Cerebellar nuclear complex (tissue), 1 donor: ENCODE measurements at places on chromosomes 6 and 20.
A peak's percentile ranks its signal among the peaks of the same experiment; 100 is the strongest.

DNA sequence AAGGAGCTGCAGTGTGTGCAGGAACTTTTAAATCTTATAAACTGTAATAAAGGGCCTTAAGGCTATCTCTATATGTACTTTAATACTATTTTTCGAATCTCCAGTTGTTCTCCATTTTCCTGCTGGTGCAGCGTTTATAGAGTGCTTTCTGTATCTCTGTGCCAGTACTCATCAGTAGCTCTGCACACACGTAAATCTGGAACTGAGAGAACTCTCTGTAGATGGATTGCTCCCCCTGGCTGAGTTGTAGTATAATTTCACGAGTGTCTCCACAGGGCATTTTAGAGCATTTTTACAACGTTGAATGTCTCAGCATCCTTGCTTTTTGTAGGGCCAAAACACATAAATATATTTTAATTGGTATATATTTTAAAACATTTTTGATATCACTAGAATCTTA, 256.5 kb downstream of the TRDN start:
- DNase-seq, result no peak

DNA sequence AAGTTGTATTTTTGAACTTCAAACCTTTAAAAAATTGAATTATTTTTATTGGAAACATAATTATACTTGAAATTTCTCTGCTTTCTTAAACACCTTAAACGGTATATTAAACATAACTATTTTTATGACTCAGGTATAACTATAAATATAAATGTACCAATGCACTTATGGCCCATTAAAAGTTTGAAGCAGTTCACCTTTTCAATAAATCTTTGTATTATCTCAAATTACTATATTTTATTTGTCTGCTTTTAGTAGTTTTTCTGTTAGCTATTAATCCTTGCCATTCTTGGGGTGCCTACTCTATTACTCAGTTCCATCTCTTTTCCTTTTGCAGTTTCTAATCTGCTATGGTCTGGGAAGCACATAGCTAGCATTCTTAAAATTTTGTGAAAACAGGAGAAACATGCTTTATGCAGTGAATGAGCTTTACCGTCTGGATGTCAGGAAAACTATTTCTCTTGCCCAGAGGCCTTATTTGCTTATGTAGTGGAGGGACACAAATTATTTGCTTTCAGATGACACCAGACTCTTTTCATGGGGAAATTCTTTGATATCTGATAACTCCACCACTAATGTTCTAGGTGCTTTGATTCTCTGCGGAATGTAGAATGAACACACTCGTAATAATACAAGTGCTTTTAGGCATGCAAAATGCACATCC, 378.9 kb upstream of the CITED2 start:
- no peak for DNase-seq

GRCh38 chr6:84687431-84687830, 77.0 kb downstream of the TBX18 start:
- DNase-seq, result no peak

GRCh38 chr6:34459899-34460593, 5.8 kb upstream of the PACSIN1 start:
- no peak for DNase-seq

- DNase-seq, result no peak
Observed at GRCh38 chr20:8082025-8082424, 50.0 kb upstream of the PLCB1 start.

DNA sequence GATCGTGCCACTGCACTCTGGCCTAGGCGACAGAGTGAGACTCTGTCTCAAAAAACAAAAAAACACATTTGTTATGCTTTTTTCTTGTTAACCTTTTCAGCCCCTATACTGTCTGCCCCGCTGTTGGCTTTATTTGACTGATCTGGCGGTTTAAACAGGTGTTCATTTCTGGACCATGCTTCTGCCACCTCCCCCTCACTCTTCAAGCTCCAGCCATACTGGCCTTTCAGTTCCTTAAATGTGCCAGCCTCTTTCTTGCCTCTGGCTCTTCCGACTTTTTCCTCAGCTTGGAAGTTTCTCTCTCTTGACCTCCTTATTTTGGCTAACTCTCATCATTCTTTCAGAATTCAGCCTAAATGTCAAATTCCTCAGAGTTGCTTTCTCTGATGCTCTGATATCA, 35.2 kb upstream of the TXLNB start:
- DNase-seq, result no peak

DNA sequence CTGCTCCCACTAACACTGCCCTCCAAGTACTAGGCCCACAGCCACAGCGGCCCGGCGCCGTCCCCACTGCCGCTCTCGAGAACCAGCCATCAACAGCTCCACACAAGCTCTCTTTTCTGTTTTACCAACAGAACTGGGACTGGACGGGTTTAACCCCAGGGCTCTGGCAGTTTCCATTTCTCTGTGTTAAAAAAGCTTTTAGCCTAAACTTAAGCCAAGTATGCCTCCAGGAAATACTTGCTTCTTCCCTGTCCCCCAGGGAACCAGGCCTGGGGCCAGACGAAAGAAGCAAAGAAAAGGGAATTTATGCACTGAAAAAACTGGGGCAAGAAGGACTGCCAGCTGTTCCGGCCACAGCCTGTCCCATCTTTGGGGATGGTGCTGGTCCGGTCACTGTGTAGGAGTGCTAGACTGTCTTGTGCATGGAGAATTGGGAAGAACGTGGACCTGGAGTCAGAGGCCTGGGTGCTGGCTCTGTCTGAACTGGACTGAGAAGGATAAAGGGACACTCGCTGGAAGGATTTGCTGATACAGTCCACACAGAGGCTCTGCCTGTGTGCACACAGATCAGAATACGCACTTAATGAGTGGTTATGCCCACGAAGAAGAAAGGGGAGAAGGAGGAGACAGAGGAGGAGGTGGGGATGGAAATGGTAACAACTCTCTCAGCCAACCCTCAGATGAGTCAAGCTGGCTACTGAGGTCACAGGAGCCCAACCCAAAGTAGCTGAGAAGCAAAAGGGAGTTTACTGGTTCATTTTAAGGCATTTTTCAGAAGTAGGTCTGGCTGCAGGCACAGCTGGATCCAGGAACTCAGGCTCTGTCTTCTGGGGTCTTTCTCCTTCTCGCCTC, 254.4 kb upstream of the PMEPA1 start:
- no peak for DNase-seq

DNA sequence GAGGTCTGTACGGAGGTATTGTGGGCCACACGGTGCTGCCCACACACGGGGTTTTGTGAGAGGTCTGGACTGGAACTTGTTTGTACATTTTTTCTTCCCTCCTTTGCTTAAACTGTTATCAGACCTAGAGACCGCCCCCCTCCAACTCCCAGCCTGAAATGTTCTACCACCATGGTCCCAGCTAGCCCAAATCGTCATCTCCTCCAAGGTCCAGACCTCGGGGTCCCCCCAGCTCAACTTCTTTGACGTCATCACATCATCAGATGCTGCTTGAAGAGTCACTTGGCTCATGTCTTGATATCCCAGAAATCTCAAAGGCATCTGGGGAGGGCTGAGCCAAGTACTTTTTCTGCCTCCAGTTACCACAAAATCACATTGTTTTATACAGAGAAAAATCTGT, 2.8 kb upstream of the CCDC170 start:
- no peak for DNase-seq

- no peak for DNase-seq
Observed at GRCh38 chr20:63860325-63861051, 810 bp upstream of the ABHD16B start.

DNA sequence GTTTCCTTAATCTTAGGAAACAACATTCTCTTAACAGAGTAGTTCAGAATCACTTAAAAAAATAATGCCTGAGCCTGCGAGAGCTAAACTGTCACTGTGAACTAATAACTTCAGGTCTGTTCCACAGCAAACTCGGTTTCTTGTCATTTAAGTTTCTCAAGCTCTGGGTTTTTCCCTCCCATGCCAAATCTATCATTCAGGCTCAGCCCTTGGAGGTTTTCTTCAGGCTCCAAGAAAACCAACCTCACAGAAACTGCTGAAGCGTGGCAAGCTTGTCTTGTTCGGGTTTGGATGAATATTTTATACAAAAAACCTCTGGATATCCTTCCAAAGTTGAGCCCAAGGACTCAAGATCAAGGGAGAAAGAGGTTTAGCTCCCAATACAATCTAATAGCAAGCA, 99.7 kb upstream of the SNX9 start:
- no peak for DNase-seq

- DNase-seq, result no peak
Observed at GRCh38 chr6:126030045-126030444, 43.7 kb downstream of the TRMT11 start.

DNA sequence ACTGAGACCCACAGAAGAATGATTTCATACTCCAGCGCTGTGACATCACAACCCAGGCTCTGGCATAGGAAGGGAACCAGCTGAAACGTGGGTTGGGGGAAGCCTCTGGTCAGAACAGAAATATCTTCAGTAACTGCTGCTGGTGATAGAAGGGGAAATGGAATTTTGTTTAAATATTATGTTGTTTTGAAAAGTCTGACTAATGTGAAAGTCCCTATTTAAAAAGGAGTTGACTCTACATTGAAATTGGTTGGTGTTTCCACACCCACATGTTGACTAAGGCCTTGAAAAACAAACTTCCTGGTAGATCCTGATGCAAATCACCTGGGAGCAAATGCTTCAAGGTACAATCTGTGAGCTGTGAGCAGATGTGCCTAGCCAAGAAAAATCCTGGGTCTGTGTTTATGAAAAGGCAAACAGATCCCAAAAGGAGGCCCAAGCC, 24.5 kb upstream of the TCP11 start:
- DNase-seq, result no peak

DNA sequence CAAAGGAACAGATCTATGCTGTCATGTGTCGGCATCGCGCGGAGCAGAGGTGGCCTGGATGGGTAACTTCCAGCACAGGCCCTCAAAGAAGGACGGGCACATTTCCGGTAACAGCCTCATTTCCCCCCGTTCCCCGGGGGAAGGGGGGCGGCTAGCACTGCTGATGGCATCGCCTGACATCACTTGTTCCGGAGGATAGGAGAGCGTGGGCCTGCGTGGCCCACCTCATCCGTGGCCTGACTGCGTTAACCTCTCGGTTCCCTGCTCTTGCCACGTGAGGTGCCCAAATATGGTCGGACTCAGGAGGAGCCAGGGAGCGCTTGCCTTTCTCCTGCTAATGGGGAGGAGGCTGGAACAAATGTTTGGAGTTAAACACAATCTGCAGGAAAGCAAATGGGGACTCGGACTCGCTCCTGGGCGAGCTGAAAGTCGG, at the start of gene AKAP12:
TSS of gene AKAP12 (plus strand) at position 365 of the 433 bp plus-strand sequence. CDS start 596 bp downstream, outside the sequence.
- DNase-seq, result no peak

- DNase-seq, result no peak
Observed at GRCh38 chr20:58923117-58923712, 57.8 kb upstream of the NELFCD start.

DNA sequence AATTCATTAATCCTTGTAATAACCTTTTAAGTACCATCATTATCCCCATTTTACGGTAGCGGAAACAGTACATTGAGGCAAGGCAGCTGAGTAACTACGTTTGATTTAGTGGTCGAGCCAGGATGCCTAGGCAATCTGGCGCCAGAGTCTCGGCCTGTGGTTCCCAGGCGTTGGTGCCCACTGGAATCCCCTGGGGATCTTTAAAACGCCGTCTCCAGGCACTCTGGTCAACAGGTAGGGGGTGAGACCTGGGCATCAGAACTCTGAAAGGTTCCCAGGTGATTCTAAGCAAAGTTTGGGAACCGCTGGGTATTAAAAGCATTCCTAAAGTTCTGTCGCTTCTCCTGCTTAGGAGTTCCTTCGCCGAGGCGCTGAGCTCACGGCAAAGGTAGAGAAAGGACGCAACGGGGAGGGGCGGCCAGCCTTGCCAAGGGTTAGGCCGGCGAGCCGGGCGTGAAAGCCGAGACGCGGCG, 939 bp downstream of the DTNBP1 start:
- DNase-seq, result no peak

DNA sequence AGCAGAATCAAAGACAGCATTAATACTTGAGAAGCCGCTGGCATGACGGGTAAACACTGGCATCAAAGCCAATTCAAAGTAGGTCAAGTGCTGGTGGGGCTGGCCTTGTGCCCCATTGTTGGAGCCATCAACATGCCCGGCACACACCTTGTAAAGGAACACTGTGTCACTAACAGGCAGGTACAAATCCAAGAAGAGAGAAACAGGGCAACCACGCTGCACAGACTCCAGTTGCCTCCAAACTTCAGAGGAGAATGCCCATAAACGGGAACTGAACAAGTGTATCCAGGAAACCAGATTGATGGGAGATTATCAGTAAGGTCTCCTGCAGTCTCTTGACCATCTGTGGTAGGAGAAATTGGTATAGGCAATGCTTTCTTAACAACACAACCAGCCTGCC, 127.0 kb upstream of the STXBP5 start:
- DNase-seq, result peak; percentile 75

- DNase-seq, result no peak
Observed at GRCh38 chr6:89260310-89260709, 43.2 kb upstream of the GABRR1 start.

- DNase-seq, result no peak
Observed at GRCh38 chr6:11101417-11101816, 7.8 kb downstream of the SMIM13 start.

DNA sequence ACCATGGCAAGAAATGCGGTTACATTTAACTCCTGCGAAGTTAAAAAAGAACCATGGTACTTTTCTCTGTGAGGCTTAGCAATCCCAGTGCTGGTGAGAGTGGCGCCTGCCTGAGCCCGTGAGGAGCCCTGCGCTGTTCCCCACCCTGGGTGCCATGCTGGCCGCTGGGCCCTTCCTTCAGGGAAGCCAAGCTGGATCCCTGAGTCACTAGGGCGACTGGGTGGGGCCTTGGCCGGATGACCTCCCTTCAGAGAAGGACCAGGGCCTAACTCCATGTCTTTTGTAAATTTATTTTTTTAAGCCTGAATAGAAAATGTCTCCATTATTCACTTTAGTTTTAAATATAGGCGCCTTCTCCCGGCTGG, 209.1 kb downstream of the ERMARD start:
- no peak for DNase-seq

DNA sequence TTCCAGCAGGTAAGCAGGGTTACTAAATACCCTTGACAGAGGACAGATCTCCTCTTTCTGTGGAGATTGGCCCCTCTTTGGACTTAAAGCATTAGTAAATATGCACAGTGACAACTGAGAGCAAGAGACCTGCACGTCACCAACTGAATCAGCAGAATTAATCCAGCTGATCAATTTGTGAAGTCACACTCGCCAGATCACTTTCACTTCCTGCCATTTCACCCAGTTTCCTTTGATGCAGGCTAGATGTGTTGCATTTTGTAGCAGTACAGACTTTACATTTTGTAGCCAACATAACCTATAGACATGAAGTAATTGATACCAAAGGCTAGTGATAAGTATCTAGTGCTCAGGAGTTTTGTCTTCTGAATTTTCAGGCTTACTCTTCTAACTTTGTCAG, 11.9 kb downstream of the SYNE1 start:
- DNase-seq, result no peak

- no peak for DNase-seq
Observed at GRCh38 chr6:129451187-129451586, 258.8 kb downstream of the ARHGAP18 start.

- DNase-seq, result no peak
Observed at GRCh38 chr20:16708602-16709001, 21.2 kb upstream of the SNRPB2 start.

DNA sequence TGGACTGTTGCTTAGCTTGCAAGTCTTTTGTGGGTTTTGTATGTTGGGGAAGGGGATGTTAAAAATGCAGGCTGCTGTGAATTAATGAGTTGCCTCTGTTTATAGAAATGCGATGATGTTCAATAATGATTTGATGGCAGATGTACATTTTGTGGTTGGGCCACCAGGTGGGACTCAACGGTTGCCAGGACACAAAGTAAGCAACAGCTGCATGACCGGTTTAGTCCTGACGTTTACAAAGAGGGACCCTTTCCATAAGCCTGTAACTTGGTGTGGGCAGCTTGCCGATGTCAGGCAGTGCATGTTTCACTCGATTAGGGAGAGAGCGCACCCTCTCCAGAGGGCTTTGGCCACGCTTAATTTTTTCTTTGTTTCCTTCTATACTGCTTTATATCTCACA, 1.3 kb downstream of the BTBD3 start:
- peak; percentile 22 for DNase-seq

- DNase-seq, result no peak
Observed at GRCh38 chr20:12311094-12311865, 393.6 kb downstream of the BTBD3 start.
